ENCODE measurements at places on chromosomes 13 and 19.

DNA sequence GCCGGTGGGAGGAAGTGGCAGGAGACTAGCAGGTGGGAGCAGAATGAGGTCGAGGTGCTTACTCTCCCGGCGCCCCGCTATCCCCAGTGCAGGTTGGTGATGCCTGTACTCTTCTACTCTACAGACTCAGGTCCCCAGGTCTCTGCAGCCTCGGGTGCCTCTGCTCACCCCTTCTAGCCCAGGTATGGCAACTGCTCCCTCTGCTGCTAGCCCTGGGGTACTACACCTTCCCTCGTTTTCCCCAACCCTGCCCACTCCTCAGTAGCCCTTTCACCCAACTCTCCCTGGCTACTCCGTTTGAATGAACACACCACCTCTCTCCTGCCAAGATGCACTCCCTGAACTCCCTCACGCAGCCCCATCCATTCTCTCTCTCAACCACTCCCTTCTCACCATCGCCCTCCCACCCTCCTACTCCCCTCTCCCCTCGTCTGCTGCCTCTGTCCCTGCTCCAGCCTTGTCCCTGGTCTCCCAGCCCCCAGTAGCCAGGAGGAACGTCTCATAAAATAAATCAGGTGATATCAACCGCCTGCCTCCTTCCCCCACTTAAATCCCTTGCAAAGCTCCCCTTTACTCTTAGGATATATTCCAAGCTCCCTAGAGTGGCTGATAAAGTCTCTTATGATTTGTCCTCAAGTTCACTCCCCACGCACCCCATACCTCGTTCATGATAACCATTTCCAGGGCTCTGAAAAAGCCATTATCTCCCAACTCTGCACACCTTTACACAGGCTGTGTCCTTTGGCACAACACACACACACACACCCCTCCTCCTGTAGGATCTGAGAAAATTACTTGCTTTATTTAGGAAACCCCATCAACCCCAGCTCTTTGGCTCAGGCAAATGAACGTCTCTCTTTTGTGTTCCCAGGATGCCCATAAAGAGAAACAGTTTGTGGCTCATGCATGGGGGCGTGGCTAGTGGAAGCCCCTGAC is 8.2 kb upstream of the MEIS3 start:
- DNase-seq: no peak

- peak; percentile 69 for DNase-seq
Measured at GRCh38 chr19:1087813-1088415, 7.3 kb downstream of the POLR2E start.

DNA sequence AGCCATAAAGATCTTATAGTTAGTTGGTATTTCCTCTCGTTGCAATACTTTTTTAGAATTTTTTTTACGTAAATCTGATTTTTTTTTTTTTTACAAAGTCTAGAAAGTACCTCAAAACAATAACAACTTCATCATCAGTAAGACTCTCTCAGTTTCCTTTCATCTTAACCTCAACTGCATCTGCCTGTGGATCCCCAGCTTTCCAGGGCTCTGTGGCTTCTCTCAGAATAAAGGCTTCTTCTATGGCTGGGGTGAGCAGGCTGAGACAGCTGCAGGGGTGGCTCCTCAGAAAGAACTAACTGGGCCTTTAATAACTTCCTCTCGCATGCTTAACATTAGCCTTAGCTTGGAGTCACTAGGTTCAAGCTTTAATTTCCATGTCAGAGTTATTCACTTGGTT is 4.2 kb downstream of the ZNF506 start:
- no peak for DNase-seq

DNA sequence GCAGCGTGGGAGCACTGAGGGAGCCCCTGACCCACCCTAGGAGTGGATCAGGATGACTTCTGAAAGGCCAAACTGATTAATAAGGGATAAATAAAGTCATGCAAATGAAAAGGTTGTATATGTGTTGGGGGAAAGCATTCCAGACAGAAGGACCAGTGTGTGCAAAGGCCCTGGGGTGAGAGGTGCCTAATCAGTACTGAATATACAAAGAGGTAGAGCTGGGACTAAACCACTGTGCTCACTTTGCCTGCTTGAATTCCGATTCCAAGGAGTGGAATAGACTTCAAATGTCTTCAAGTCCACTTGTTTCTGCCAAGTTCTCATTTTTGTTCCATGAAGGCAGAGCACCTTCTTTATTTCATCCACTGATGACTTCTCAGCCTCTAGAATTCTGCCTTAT is 32.6 kb upstream of the ADGRE1 start:
- no peak for DNase-seq

- DNase-seq: no peak
Measured at GRCh38 chr19:58551577-58552471, 3.1 kb downstream of the CHMP2A start.

- no peak for DNase-seq
Measured at GRCh38 chr13:24649688-24650043, 30.5 kb upstream of the ATP12A start.

DNA sequence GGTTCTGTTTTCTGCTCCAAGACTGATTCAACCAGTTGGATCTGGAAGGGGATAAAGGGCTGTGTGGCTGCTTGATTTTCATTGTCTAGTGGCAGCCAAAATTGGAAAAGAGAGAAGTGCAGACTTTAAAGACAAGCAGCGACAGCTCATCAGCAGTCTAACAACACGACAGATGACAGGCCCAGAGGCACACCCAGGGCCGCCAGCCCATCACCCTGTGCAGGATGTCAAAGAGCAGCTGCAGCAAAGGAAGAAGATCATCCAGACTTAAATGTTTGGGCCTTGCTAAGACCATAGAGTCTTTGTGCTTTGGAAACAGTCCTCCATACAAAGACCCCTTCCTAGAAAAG is 421.0 kb upstream of the KLF12 start:
- DNase-seq: no peak

DNA sequence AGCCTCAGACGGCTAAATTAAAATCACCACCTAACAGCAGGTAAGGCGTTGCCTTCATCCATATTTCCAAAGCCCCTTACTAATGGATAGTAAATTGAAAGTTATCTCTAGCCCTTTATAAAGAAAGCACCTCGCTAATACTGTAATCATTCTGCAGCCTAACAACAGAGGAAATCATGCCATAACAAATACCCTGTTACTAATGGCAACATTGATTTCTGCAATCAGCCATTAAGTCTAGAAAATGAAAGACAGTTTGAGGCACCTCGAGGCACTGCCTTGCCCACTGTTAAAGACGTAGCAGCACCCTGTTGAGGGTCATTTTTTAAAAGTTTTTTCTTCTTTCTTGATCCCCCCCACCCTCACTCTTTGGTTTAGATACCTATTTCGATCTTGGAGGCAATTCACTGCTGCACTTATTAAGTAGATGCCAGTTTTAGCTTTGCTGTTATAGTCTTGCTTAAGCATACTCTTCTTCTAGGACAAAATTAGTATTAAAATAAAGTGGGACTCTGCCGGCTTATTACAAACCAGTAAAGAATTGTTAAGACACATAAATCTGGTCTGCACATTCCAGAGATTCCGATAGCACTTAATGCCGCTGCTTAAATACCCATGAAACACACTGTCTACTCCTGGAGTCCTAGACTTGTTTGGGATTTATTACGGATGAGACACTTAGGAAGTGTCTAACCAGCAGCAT is 74.8 kb downstream of the ZNF536 start:
- no peak for DNase-seq

DNA sequence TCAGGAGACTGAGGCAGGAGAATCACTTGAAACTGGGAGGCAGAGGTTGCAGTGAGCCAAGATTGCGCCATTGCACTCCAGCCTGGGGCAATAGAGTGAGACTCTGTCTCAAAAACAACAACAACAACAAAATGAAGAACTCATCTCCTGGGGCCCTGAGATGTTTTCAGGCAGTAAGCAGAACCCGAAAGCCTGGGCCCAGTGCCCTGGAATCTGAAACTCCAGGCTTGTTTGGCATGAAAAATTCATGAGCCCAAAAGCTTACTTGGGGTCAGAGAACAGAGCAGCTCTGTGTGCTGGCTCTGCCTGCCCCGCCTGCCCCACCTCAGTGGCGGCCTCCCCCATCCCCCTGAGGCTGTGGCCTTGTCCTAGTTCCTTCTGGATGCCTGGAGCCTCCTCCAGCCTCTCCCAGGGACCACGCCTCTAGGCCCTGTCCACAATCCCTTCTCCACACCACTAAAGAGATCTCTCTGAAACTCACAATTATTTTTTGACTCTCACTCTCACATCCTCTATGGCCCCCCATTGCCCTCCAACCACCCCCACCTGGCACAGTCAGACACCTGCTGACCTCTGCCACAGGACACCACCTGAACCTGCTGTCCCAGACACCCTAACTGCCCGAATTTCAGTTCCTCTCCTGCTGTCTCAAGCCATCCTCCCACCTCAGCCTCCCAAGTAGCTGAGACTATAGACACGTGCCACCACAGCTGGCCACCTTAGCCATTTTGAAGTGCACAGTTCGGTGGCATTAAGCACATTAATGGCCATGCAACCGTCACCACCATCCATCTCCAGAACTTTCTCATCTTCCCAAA is 6.9 kb upstream of the AP1M2 start:
- DNase-seq: no peak

GRCh38 chr13:62924395-62924794 is 1508.7 kb upstream of the PCDH20 start:
- DNase-seq: no peak

- DNase-seq: no peak
Measured at GRCh38 chr19:48642862-48643261, 3.1 kb downstream of the CA11 start.

DNA sequence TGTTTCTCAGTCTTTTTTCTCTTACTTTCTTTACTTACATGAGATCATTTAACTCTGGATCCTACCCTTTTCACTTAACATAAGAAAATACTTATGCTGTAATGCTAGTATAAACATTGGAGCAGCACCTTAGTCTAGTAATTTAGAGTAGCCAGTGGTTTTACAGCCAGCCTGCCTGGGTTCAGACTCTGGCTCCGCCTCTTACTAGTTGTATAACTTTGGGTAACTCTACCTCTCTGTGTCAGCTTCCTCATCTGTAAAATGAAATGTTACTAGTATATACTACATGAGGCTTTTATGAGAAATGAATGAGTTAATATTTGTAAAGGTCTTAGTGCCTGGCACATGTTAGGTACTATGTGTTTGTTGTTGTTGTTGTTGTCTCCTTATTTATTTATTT is 5.6 kb downstream of the CDADC1 start:
- DNase-seq: no peak

DNA sequence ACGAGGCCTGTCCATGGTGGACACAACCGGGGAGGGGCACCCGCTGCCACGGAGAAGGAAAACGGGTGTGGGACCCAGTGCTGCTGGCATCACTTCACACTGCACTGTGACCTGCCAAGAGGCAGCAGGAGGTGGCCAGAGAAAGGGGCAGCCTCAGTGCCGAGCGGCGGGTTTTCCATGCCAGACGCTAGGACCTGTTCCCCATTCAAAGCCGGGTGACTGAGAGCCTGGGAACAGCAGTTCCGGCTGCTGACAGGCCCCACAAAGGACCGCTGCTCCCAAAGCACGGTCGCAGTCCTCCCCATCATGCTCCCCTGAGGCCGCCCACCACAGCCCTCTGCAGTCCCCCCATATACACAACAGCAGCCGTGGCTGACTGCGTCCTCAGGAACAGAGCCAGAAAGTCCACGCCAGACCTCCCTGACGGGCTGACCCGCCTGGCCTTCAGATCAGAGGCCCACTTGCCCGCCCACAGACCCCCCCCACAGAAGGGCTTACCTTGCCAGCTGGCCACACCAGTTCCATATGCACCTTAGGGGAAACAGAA is 5.4 kb downstream of the AKAP8 start:
- no peak for DNase-seq

GRCh38 chr13:113160983-113161382 is 2.5 kb downstream of the PROZ start:
- DNase-seq: no peak

DNA sequence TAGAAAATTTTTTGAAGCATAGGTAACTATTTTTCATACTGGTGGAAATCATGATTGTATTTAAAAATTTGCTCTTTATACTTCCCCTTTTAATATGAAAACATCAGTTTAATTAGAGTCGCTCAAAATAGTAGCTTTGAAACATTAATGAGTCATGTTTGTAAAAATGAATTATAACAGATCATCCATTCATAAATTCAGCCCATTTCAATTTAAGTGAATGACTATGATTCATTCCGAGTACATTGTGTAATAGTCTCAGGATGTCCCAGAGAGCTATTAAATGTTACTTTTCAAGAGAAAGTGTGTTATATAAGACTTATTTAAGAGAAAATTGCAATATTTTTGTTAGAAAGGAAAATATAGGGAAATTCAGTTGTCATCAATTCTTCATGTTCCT is 111.0 kb downstream of the FNDC3A start:
- no peak for DNase-seq

DNA sequence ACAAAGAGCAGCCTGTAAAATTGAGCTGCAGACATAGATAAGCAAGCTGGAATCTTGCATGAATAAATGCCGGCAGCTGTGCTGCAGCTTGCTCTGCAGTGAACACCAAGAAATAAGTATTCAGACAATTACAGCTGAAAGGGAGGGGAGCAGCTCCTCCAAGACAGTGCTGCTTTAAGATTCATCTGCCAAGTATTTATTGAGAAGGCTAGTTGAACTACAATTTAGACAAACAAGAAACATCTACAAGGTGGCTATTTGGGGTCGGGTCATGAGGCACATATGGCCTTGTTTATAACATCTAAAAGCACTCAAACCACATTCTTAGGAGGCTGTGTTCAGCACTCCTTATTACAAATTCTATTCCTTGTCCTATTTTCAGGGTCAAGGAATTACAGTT is 34.9 kb downstream of the ZNF726 start:
- DNase-seq: no peak

GRCh38 chr13:57128909-57129308 is 11.8 kb upstream of the PRR20A start:
- no peak for DNase-seq

- no peak for DNase-seq
Measured at GRCh38 chr19:9673912-9674662, 813 bp downstream of the ZNF562 start.

- DNase-seq: no peak
Measured at GRCh38 chr13:76632401-76633044, 253.7 kb downstream of the KCTD12 start.

DNA sequence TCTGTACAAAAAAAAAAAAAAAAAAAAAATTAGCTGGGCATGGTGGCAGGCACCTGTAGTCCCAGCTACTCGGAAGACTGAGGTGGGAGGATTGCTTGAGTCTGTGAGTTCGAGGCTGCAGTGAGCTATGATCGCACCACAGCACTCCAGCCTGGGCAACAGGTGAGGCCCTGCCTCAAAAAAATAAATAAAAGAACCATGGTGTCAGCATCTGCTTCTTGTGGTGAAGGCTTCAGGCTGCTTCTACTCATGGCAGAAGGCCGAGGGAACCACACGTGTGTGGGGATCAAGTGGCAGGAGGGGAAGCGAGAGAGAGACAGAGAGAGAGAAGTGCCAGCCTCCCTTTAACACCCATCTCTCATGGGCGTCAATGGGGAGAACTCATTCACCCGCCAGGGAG is 13.5 kb downstream of the BCL3 start:
- no peak for DNase-seq
